ENCODE measurements at places on chromosomes 16 and 17.

DNA sequence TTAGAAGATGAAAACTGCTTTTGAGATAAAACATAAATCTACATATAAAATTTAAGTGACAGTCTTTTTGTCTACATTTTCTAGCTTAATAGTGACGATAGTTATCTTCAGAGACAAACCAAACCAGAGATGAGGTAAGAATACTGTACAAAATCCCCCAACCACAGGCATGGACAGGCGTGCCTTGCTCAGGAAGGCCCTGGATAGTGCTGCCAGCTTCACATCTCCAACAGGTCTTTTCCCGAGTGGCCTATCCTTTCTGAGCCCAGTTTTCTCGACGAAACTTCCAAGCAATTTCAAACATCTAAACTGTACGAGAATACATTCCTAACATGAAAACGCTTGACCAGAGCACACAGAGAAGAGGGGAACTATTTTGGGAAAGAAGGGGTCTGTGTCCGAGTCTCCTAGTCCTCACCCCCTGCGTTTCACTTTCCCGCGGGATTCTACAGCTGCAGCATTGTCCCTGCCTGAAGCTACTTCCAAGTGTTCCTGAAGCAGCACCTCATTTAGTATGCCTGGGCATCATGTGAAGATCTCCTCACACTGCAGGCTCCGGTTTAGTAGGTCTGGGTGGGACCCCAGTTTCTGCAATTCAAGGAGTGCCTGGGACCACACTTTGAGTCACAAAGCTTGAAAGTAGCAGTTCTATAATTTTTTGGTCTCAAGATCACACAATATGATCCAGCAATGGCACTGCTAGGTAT lies 37.8 kb downstream of the GNA13 start:
- DNase-seq = no peak

DNA sequence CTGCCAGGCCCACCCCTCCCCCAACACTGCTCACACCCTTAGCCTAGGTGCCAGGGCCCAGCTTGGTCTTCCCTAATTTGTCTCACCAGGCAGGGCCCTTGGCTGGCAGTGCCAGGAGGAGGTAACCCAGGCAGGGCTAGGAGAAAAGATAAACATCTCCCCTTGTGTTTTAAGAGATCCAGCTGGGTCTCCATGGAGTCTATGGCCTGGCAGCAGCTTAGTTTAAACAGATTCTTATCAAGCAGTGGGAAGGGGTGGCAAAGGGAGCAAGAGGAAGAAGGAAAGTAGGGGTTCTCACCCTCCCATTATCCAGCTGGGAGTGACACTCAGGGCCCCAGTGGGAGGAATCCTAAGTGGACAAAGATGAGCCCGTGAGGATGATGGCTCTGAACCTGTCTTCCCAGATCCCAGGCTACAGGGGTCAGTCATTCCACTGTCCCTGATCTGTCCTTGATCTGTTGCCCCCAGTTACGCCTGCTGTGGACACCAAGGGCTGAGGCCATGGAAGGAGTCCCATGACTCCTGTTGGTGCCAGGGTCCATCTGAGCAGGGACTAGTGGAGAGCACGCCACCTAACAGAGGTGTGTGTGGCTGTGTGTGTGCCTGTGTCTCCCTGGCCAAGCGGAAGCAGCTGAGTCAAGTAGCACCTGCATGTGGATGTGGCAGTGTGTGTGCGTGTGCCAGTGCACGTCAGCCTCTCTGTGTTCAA lies 47.4 kb upstream of the MEIOC start:
- DNase-seq = no peak

DNA sequence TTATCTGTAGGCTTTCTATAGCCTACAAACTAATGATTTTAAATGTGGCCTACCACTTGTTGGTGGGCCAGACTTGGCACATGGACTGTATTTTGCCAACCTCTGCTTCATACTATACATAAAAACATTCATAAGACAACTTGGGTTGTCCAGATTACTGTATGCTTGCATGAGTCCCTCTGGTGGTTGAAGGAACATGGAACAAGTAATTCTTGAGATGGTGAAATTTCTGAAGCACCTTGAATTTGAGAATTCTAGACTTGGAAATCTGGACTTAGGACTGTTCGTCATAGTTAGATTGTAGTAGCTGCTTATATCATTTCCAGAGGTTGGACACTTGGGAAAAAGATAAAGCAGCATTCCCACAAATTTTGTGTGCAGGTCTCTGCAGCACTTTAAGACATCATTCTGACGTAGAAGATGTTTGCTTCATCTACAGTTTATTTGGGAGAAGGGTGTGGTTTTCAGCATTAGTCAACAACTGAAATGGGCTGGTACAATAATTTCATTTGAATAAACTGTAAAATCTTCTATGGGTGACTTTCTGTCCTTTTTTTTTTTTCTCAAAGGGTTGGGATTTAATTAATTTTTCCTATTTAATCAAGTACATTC lies 31.2 kb downstream of the NFATC3 start:
- no peak for DNase-seq

DNA sequence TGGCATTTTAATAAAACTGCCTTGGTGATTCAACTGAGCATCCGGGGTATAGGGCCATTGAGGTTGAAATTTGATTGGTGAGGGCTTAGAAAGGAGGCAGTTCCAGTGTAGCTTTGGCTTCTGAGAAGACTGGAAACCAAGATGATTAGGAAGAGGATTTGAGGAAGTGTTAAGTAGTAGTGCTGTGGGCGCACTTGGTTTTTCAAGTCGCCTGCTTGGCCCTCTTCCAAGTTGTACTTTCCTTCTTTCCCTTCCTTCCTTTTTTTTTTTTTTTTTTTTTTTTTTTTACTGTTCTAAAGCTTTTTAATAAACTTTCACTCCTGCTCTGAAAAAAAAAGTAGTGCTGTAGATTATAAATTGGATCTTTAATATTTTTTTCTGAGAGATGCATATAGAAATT lies 320.5 kb downstream of the UTP18 start:
- DNase-seq = no peak

- no peak for DNase-seq
Measured at GRCh38 chr16:82033683-82034300, 1.3 kb upstream of the HSD17B2 start.

- DNase-seq = no peak
Measured at GRCh38 chr17:39928858-39929645, 1.5 kb downstream of the LRRC3C start.
